ENCODE measurements at places on chromosomes 1 and 21.

DNA sequence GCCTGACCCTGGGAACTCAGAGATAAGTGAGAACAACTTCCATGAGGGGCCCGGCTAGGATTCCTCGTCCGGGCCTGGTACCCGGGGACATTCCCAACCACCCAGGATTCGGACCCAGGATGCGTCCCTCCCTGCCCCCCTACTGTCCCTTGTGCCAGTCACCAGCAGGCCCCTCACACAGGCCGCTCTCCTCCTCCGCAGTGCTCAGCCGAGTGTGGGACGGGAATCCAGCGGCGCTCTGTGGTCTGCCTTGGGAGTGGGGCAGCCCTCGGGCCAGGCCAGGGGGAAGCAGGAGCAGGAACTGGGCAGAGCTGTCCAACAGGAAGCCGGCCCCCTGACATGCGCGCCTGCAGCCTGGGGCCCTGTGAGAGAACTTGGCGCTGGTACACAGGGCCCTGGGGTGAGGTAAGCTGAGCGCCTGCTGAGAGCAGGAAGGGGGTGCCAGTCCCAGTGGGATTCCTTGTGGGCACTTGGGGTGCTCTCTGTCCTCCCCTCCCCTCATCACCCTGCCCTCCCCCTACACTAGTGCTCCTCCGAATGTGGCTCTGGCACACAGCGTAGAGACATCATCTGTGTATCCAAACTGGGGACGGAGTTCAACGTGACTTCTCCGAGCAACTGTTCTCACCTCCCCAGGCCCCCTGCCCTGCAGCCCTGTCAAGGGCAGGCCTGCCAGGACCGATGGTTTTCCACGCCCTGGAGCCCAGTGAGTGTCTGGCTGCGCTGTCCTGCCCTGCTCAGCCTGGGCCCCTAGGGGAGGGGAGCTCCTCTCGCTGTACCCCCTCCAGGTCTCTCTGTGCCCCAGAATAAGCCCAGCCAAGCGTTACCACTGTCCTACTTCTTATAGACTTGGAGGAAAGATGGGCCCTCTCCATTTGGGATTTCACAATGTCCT, 9.8 kb downstream of the ADAMTSL4 start:
- no peak for DNase-seq

- no peak for DNase-seq
Observed at GRCh38 chr1:209491031-209491430, 92.5 kb upstream of the CAMK1G start.

GRCh38 chr1:29626066-29626465, 389.7 kb downstream of the PTPRU start:
- no peak for DNase-seq

DNA sequence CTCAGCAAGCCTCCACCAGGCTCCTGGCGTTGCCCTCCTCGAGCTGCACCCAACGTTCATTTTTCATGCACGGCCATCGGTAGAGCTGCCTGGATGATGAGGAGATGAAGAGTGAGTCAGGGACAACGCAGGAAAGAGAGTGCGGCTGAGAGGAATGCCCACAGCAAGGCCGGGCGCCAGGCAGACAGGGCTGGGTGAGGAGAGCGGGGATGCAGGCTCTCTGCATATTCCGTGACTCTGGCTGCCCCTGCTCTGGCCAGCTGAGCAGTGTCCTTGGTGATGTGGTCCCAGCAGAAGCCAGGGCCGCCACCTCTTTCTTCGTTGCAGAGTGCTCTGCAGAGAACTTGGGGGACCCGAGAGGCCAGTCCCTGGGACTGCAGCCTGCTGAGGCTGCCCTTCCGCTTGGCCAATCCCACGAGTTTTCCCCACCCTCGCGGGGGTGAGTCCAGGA, 10.8 kb downstream of the UMODL1 start:
- DNase-seq, result no peak

DNA sequence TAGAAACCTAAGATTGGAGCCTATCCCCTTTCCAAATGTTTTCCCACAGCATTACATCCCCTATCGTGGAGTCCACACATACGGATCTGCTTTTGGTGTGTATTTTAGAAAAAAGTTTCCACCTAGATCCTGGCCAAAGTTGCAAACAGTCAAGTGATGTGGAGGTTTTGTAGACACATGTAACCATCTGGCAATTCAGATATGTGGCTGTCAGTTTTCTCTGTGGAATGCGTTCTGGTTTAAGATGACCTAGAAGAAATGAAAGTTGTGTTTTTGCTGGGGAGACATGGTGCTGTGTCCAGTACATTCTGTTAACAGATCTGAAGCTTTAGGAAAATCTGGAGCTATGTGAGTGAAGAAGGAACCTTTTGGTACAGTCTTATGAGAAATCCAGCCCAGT, 14.8 kb downstream of the RNF220 start:
- no peak for DNase-seq

GRCh38 chr1:40341491-40342380, 24.6 kb upstream of the COL9A2 start:
- no peak for DNase-seq

GRCh38 chr1:201180901-201181300, 9.7 kb upstream of the IGFN1 start:
- DNase-seq, result no peak

- DNase-seq, result no peak
Observed at GRCh38 chr1:21573971-21574465, 64.8 kb downstream of the ALPL start.

DNA sequence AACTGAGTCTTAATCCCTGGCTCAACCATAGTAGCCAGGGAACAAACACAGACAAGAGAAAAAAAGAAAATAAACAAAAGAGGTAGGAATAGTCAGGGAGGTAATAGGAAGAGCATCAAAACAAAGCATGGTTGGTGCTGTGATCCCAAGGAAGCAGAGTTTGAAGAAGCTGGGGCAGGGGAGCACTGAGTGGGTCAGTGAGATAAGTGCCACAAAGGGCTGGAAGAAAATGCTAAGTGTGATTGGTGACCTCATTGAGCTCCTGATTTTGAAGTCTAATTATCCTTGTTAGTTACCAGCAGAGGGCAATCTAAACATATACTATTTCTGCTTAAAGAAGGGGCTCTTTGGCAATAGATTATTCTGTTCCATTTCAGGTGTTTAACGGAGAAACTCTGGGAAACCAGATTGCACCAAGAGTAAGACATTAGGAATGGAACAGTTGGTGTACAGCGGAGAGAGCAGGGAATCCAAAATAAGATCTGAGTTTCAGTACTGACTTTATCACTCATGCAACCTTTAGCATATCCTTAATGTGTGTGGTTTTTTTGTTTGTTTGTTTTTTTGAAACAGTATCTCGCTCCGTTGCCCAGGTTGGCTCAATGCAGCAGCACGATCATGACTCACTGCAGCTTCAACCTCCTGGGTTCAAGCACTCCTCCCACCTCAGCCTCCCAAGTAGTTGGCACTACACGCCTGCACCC, 30.7 kb upstream of the KIAA1614 start:
- no peak for DNase-seq

GRCh38 chr1:7454052-7454815, 316.9 kb upstream of the VAMP3 start:
- no peak for DNase-seq

DNA sequence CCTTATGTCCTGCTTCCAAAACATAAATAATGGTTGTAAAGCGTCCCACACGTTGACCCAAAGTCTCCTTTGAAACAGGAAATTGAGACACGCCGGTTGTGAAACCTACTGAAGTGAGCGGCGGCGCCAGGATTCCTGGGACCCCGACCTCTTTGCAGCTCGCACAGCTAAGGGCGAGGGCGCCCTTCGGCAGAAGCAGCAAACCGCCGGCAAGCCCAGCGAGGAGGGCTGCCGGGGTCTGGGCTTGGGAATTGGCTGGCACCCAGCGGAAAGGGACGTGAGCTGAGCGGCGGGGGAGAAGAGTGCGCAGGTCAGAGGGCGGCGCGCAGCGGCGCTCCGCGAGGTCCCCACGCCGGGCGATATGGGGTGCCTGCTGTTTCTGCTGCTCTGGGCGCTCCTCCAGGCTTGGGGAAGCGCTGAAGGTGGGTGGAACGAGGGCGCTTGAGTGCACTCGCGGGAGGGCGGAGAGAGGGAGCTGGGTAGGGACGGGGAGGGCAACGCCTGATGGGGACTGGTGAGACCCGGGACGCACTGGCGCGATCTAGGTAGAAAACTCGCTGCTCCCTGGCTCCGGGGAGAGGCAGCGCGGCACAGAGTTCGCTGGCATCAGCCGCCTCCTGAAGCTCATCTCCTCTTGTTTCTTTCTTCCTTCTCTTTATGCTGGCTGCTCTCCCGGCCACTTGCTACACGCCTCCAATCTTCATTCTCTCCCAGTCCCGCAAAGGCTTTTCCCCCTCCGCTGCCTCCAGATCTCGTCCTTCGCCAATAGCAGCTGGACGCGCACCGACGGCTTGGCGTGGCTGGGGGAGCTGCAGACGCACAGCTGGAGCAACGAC, at the start of gene CD1D:
Gene CD1D (plus strand): TSS at position 155 of the 836 bp plus-strand sequence. CDS start 207 bp downstream, at position 362.
- DNase-seq, result no peak

- no peak for DNase-seq
Observed at GRCh38 chr1:210228158-210228557, 4.4 kb upstream of the SERTAD4 start.

DNA sequence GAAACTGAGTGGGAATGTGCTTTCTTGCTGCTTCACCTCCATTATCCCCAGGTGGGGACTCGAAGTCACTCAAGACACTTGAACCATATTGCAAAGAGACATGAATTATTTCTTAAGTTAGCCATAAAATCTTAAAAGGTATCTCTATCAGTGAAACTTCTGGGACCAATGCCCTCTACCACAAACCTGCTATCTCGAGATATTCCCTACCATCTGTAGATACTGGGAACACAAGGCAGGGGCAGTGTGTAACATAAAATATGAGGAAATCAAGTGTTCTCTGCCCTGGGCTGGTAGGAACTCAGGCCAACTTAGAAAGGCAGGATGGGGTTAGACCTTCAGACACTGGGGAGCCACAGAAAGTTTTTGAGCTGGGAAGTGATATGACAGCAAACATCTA, 1.3 kb upstream of the CD58 start:
- DNase-seq, result no peak
